ENCODE measurements at places on chromosomes 2 and 18. TPM values are rescaled to one million over a fixed set of nuclear protein-coding genes. Genes with fewer than 3 reads are reported as not detected.

The KYNU gene
- total RNA-seq, result 0.22 TPM

DNA sequence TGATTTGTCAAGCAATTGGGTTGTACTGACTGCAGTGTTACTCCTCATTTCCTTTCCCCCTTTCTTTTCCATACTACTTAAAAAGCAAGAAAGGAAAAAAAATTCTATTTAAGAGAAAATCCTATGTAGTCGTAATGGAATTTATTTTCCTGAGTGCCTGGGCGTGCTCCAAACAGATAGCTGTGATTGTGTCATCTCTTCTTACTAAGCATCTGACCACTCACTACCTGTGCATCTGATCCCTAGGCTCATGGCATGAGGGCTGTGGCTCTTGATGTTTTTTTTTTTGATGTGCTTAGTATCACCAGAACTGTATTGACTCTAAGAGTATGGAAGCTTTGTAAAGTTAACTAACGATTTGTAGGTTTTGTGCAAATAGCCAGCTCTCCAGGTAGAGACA, 19.0 kb downstream of the CRIM1 start:
- H3K27ac ChIP-seq, result no peak overlapping the region
- no peaks in the 10 kb centered on the region for H3K27me3 ChIP-seq
- peaks cover 85% of the 10 kb centered on the region for H3K4me1 ChIP-seq
- no peak for DNase-seq

DNA sequence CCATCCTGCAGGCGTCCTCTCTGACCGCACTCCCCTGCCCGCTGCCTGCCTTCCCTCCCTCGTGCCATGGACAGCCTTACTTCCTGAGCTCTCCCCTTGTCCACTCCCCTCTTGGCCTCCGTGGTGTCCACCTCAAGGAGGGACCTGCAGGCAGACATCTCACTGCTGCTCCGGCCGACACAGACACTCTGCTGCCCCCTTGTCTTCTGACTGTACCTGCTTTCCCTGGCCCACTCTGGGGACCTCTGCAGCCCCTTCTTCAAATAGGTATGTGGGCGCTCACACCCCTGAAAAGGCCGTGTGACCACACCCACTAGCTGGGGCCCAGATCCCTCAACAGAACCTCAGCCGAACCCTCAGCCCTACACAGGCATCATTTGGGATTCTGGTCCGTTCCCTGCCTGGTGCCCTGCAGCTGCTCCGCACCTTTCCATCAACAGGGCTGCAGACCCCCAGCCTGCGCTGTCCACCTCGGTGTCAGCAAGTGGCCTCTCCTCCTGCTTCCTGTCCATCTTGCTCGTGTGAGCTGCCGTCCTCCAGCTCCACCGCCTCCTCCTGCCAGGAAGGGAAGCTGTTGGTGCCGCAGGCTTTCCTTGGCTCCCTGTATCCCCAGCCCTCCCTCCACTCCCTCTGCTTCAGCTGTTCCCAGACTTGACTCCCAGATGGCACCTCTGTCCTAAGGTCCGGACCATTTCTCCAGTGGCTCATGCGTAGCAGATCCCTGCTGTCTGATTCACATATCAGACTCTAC, 94.1 kb downstream of the KLHL29 start:
- no peak overlapping the region for H3K27ac ChIP-seq
- H3K27me3 ChIP-seq, result no peaks in the 10 kb centered on the region
- no peak overlapping the region for H3K4me3 ChIP-seq
- peaks cover 13% of the 10 kb centered on the region for H3K4me1 ChIP-seq
- no peak for DNase-seq

The CCDC141 gene
- 0.30 TPM for total RNA-seq

- no peak overlapping the region for H3K27ac ChIP-seq
- no peak overlapping the region for H3K4me3 ChIP-seq
- no peaks in the 10 kb centered on the region for H3K36me3 ChIP-seq
- no peak for DNase-seq
Measured at GRCh38 chr18:41732356-41732755, 222.7 kb upstream of the PIK3C3 start.

GRCh38 chr18:58584200-58585127, 44.4 kb downstream of the ALPK2 start:
- peak overlapping the region; percentile 29 for H3K27ac ChIP-seq
- no peak for DNase-seq
- H3K4me3 ChIP-seq, result no peak overlapping the region
- no peaks in the 10 kb centered on the region for H3K27me3 ChIP-seq

DNA sequence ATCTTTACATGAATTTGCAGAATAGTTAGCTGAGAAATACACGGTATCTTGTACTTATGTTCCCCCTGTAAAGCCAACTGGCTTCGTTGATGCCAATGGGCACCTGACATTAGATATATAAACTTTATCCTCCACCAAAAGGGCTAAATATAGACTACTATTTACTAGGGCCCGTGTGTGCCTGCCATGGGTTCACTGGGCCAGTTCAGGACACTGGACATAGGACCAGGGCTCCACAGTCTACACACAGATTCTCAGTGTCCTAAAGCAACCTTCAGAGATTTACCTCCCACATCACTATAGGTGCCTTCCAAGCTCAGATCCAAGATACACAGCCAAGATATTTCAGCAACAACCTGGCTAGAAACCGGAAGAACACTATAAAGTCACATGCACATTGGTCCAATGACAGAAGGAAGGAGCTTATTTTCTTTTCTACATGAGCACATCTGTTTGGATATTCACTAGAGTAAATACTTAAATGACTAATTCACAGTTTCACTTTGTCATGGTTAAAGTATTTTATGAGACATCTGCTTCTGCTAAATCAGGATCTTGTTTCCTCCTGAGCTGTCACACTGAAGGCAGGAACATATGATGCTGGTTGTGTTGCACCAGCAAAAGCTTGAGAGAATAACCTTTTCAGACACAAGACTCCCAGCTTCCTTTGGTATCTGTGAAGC, 95.1 kb downstream of the MYO5B start:
- H3K27me3 ChIP-seq, result no peaks in the 10 kb centered on the region
- no peak overlapping the region for H3K27ac ChIP-seq
- H3K4me1 ChIP-seq, result no peaks in the 10 kb centered on the region
- H3K36me3 ChIP-seq, result no peaks in the 10 kb centered on the region

GRCh38 chr2:86445436-86445835, 4.3 kb downstream of the KDM3A start:
- H3K4me3 ChIP-seq, result no peak overlapping the region
- no peaks in the 10 kb centered on the region for H3K27me3 ChIP-seq
- no peak overlapping the region for H3K27ac ChIP-seq
- DNase-seq, result no peak

GRCh38 chr2:23813438-23813837, 113.5 kb downstream of the ATAD2B start:
- H3K27ac ChIP-seq, result no peak overlapping the region
- no peaks in the 10 kb centered on the region for H3K4me1 ChIP-seq
- H3K36me3 ChIP-seq, result 0 out of 2 replicates have a peak, but pooled peaks cover 2% of the 10 kb centered on the region
- H3K27me3 ChIP-seq, result no peaks in the 10 kb centered on the region
- DNase-seq, result no peak
- H3K4me3 ChIP-seq, result no peak overlapping the region

The EML6 gene
- total RNA-seq, result 6.6 TPM

- H3K27me3 ChIP-seq, result no peaks in the 10 kb centered on the region
- H3K4me1 ChIP-seq, result no peaks in the 10 kb centered on the region
- H3K4me3 ChIP-seq, result no peak overlapping the region
- H3K36me3 ChIP-seq, result no peaks in the 10 kb centered on the region
- no peak overlapping the region for H3K27ac ChIP-seq
Measured at GRCh38 chr2:143936848-143937722, 582.8 kb downstream of the ZEB2 start.

GRCh38 chr2:20214566-20215182, 10.3 kb downstream of the SDC1 start:
- H3K4me1 ChIP-seq, result peaks cover 16% of the 10 kb centered on the region
- H3K36me3 ChIP-seq, result no peaks in the 10 kb centered on the region
- no peaks in the 10 kb centered on the region for H3K27me3 ChIP-seq
- DNase-seq, result no peak

The ERFE gene
- total RNA-seq, result 17.3 TPM

DNA sequence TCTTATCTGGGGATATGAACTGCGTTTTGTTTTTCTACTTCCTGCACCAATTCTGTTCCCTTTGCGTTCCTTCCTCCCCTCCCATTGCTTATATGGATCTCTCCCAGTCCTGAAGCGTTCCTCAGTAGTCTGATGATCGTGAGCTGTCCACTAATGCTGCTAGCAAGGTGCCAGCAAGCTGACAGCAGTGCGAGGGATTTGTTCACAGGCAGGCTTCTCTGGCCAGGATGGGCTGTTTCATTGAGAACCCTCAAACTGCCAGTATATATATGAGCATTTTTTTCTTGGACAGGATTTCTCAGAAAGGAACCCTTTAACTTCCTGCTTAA, 40.1 kb downstream of the GTF3C3 start:
- H3K36me3 ChIP-seq, result 0 out of 2 replicates have a peak, but pooled peaks cover 8% of the 10 kb centered on the region
- no peak overlapping the region for H3K4me3 ChIP-seq
- no peak overlapping the region for H3K27ac ChIP-seq
- DNase-seq, result no peak
- no peaks in the 10 kb centered on the region for H3K4me1 ChIP-seq

GRCh38 chr2:168896783-168897182, 4.3 kb upstream of the G6PC2 start:
- no peaks in the 10 kb centered on the region for H3K27me3 ChIP-seq
- H3K36me3 ChIP-seq, result no peaks in the 10 kb centered on the region
- no peak overlapping the region for H3K27ac ChIP-seq
- H3K4me1 ChIP-seq, result no peaks in the 10 kb centered on the region

DNA sequence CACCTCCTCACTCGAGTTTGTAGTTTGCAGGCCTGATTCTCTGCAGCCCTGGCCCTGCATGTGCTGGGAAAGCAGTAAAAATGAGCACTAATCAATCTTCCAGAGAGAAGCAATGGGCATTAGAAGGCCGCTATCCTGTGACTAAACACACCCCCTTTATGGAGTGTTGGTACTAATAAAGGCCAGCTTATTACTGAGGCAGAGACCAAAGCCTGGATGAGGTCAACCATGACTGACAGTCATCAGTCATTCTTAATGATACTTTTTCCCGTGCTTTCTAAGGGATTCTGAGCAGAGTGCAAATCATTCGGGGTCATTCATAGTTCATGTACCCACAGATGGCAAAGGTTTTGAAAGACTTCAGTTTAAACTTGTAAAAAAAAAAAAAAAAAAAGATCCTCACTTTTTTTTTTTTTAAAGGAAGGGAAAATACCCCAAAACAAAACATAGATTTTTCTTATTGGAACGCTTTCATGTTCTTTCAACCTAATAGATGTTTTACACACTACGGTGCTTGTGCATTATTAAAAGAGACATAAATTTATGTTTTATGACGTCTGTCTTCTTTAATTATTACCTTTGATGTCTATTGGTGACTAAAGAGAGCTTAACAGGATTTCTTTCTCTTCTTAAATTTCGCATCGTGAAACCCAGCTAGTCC, 13.2 kb downstream of the TSHZ1 start:
- no peaks in the 10 kb centered on the region for H3K36me3 ChIP-seq
- H3K4me3 ChIP-seq, result no peak overlapping the region
- H3K27ac ChIP-seq, result no peak overlapping the region
- H3K4me1 ChIP-seq, result no peaks in the 10 kb centered on the region
- no peak for DNase-seq
- H3K27me3 ChIP-seq, result no peaks in the 10 kb centered on the region

- DNase-seq, result peak; percentile 64
- H3K36me3 ChIP-seq, result no peaks in the 10 kb centered on the region
- peaks cover 17% of the 10 kb centered on the region for H3K27me3 ChIP-seq
- no peak overlapping the region for H3K4me3 ChIP-seq
- H3K27ac ChIP-seq, result no peak overlapping the region
- H3K4me1 ChIP-seq, result no peaks in the 10 kb centered on the region
Measured at GRCh38 chr2:229715895-229716507, 1.6 kb upstream of the DNER start.

DNA sequence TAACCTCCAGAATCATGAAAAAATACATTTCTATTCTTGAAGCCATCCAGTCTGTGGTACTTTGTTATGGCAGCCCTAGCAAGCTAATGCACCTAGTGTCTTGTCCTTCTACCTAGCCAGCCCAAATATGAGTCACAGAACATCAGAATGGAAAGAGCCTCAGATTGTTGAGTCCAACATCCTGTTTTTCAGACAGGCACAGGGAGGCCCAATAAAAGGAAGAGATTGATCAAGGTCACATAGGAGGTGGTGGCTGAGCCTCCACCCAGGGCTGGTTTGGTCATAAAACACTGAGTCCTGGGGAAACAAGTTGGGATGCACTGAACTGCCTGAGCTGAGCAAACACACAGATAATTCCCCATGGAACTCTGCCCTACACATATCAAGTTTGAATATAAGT, 195.5 kb downstream of the TTC32 start:
- no peak overlapping the region for H3K4me3 ChIP-seq
- no peak overlapping the region for H3K27ac ChIP-seq
- no peaks in the 10 kb centered on the region for H3K36me3 ChIP-seq
- H3K4me1 ChIP-seq, result peaks cover 3% of the 10 kb centered on the region
- H3K27me3 ChIP-seq, result no peaks in the 10 kb centered on the region

GRCh38 chr2:147451902-147452515, 392.8 kb upstream of the ACVR2A start:
- H3K4me3 ChIP-seq, result no peak overlapping the region
- H3K27ac ChIP-seq, result no peak overlapping the region
- H3K4me1 ChIP-seq, result no peaks in the 10 kb centered on the region

The SPR gene
- 66.9 TPM for total RNA-seq

The FSIP2 gene
- total RNA-seq, result not detected

The ANKRD30B gene
- total RNA-seq, result not detected

DNA sequence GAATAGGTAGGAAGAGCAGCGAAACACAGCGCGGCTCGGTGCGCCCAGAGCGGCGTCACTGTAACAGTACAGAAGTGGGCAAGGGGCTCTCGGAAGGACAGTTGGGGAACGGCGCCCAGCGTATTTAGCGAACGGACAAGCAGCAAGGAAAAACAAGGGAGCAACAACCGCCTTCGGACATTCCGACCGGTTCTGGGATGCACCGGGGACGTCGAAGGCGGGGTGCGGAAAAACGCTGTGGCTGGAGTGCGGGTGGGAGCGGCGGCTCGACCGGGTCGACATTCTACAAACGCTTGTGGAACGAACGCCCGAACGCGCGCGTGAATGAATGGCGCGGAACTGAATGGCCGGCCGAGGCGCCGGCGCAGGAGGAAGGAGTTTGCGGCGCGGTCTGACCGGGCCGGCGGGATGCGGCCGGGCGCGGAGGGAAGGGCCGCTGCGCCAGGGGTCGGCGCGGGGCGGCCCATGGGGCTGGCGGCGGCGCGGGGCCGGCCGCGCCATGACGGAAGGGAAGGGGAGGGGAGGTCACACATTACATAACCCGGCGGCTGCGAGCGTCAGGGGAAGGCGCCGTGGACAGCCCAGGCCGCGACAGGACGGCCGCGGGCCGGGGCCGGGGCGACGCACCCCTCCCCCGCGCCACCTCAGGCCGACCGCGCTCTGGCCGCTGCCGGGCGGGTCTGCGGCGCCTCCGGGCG, 605 bp downstream of the REV1 start:
- peak overlapping the region; percentile 87 for H3K27ac ChIP-seq
- peaks cover 9% of the 10 kb centered on the region for H3K4me1 ChIP-seq
- DNase-seq, result no peak
- H3K36me3 ChIP-seq, result no peaks in the 10 kb centered on the region

The RAD51AP2 gene
- total RNA-seq, result 0.10 TPM
